ENCODE measurements at places on chromosomes 16 and 17.

DNA sequence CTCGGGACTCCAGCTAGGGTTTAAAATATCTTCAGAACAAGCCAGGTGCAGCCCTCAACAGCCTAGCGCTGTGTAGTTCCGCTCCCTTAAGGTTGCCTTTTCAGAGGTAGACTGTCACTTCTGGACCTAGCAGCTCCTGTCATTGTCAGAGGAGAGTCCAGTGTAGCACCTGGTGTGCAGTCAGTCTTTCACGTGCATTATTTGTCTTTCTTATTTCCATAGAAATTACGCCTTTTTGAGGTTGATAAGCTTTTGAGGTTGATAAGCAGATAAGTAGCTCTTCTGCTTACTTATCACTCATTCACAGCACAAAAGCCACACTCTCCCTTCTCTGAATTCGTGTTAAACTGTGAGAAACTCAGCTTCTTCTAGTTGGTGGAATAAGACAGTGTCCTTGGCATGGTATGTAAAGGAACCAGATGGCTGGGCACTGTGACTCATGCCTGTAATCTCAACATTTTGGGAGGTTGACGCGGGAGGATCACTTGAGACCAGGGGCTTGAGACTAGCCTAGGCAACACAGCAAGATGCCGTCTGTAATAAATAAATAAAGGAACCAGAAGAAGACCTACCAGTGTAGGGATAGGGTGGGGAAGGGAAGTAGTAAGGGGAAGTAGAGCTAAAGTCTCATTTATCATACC, 10.2 kb downstream of the EEF2K start:
- peak; percentile 86 for DNase-seq

DNA sequence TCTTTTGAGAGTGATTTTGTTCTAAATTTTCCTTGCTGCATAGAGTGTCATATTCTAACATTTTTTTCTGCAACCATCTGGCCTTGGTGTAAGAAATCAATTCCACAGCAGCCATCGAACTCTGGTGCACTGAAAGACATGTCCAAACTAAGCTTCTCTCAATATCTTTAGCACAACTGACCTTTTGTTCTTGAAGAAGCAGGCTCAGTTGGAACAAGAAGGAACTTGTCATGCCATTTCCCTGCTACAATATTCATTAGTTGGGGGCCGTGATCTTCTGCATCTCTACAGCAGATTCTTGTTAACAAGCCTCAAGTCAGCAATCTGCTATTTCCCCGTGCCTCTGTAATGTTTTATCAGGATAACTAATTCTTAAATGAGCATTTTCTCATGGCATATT, 1305.6 kb downstream of the CDH11 start:
- DNase-seq, result no peak

GRCh38 chr16:25027781-25028180, 12.6 kb upstream of the ARHGAP17 start:
- DNase-seq, result no peak

DNA sequence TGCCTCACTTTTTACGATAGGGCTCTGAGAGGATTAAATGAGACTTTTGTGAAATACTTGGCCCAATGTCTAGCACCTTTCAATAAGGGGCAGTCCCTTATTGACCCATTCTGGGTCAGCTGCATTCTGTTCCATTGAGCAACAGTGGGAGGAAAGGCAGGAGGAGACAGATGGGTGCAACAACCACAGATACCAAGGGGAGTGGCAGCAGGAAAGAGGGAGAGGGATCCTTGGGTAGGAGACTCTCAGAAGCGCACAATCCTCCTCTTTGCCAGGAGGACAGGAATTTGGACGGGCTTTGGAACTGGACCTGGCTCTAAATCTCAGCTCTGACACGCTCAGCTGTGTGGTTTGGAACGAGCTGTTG, 3.5 kb downstream of the PIPOX start:
- DNase-seq, result no peak

GRCh38 chr16:47574091-47575054, 113.2 kb downstream of the PHKB start:
- DNase-seq, result no peak

GRCh38 chr16:57668263-57668571, at the start of gene ADGRG3:
Gene ADGRG3 (plus strand): TSS chr16:57668306. CDS start chr16:57668348, 42 bp downstream.
- DNase-seq, result no peak

DNA sequence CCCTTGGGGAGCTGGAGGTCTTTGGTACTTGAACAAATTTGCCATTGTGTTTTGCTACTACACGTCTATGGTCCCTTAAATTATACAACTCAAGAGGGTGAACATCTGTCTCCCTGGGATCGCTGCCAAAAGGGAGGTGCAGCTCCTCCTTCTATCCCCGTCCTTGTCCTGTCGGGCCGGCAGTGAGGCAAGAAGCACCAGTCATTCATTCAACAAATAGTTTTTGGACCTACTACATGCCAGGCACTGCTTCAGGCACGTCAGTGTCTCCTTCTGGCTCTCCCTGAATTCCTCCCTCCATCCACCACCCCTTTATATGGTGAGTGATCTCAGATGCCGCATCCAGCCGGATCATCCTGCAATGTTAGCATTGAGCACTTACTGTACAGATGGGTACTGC, 2.2 kb upstream of the RPL38 start:
- no peak for DNase-seq

Measured in C1 segment of cervical spinal cord (tissue), 14 donors.